Erythroblast (primary cell): ENCODE measurements at places on chromosomes 12 and 14.

- no peak for DNase-seq
Observed at GRCh38 chr12:3446235-3446634, 44.8 kb upstream of the PRMT8 start.

- DNase-seq = no peak
Observed at GRCh38 chr14:52663850-52664249, 31.5 kb downstream of the ERO1A start.

DNA sequence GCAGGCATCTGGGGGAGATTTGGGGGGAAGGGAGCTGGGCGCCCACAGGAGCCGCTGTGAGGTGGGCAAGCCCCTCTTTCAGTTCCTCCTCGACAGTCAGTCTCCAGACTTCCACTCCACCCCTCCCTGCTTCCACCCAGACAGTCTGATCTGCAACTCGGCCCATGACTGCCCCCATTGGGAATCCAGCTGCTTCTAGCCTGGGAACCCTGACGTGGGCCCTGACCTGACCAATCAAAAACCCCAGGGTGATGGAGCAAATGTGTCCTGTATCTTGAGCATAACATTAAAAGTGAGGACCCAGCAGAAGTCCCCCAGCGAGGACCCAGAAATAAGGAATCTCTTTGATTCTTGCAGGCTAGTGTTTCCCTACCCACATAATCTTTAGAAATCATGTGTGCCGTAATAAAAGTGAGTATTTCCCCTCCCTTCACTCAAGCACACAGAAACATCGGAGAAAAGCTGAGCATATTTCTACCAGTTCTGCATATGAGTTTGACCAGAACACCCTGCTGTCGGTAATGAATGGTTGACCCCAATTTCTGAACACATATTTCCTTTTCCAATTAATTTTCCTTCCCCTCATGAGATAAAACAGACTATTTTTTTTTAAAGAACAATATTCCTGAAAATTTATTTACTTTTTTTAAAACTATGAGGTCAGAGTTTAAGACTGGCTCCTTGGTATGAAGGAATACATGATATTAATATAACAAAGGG is 6.4 kb downstream of the SSH1 start:
- peak; percentile 45 for DNase-seq

- DNase-seq = no peak
Observed at GRCh38 chr14:55638665-55639064, 58.7 kb downstream of the KTN1 start.

GRCh38 chr12:3896801-3897351 is 23.7 kb upstream of the PARP11 start:
- DNase-seq = no peak
